A549 treated with CORT108297 at 1 μM for 4 hours (cell line): ENCODE measurements at places on chromosomes 4 and X. TPM values are rescaled to one million over a fixed set of nuclear protein-coding genes. Genes with fewer than 3 reads are reported as not detected.

Gene GATA1
- not detected in 5 replicates for total RNA-seq

Gene KCTD8
- total RNA-seq = not detected in 5 replicates

Gene MTNR1A
- 0.33 to 0.71 TPM (median 0.43 TPM) in 5 replicates for total RNA-seq

Gene SSX2
- total RNA-seq = not detected in 5 replicates

Gene CHRDL1
- 0.01 to 0.06 TPM in 2 of 5 replicates, not detected in the others for total RNA-seq

Gene NDNF
- total RNA-seq = not detected in 5 replicates

Gene TRIM60
- not detected in 5 replicates for total RNA-seq

Gene MAGEA2B
- not detected in 5 replicates for total RNA-seq

Gene SAGE1
- 0.06 to 0.08 TPM in 2 of 5 replicates, not detected in the others for total RNA-seq

Gene BEX2
- 7.5 to 13.1 TPM (median 9.6 TPM) in 5 replicates for total RNA-seq

Gene SPARCL1
- not detected in 5 replicates for total RNA-seq

Gene CLIC2
- total RNA-seq = 0.07 to 0.12 TPM (median 0.08 TPM) in 5 replicates

Gene USP26
- total RNA-seq = not detected in 5 replicates

Gene CNGA1
- 0.08 to 0.12 TPM in 2 of 5 replicates, not detected in the others for total RNA-seq

Gene OTUD6A
- not detected in 5 replicates for total RNA-seq

Gene LRIT3
- 0.02 to 0.07 TPM (median 0.05 TPM) in 4 of 5 replicates, not detected in the other for total RNA-seq

Gene MAGEA8
- not detected in 5 replicates for total RNA-seq

Gene ATOH1
- not detected in 5 replicates for total RNA-seq

Gene MND1
- 11.9 to 18.1 TPM (median 13.1 TPM) in 5 replicates for total RNA-seq

Gene PPP2R3B
- total RNA-seq = 15.0 to 28.9 TPM (median 25.5 TPM) in 5 replicates

Gene ZFYVE28
- total RNA-seq = 1.9 to 2.7 TPM (median 2.4 TPM) in 5 replicates

Gene RAB39B
- 0.60 to 1.2 TPM (median 0.76 TPM) in 5 replicates for total RNA-seq

Gene GAGE1
- not detected in 5 replicates for total RNA-seq

Gene TLL1
- total RNA-seq = 0.09 to 0.30 TPM (median 0.15 TPM) in 5 replicates

Gene STBD1
- total RNA-seq = 8.0 to 9.6 TPM (median 8.6 TPM) in 5 replicates

Gene TSPAN6
- 36.9 to 44.4 TPM (median 38.1 TPM) in 5 replicates for total RNA-seq

Gene RNF175
- not detected in 5 replicates for total RNA-seq
